ENCODE measurements at places on chromosomes 3 and 15.

DNA sequence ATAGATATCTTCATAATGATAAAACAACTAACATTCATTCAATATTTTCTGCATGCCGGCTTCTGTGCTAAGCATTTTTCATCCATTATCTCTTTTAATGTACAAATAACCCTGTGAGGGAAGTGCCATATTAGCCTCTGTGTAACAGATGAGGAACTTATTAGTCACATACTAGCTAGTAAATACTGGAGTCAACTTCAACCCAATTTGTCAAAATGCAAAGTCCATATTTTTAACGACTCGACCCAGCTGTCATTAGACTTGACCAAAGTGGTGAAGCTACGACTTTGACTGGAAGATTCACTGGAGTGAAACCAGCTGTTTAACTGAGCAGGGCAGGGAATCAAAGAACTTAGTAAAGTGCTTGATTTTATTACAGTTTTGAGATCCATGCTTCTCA lies 41.6 kb downstream of the PARP15 start:
- no peak for DNase-seq

DNA sequence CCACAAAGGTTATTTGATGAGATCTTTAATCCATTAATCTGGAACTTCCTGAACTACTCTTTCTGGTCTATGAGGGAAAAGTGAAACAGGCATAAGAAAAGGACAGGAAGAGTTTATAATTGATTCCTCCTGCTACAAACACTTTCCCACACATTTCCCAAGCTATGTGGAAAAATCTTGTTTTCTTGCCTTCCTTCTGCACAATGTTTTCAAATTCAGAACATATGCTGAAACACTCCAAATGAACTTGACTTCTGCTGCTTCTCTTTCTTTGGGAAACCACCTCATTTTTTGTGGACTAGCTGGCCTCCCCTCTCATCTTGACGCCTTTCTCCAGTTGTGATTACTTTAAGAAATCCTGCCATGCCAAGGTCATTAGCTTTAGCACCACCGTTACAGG lies 100.7 kb upstream of the PTPRG start:
- no peak for DNase-seq

- no peak for DNase-seq
These were observed 77.0 kb downstream of the LYSMD4 start for GRCh38 chr15:99656205-99656604.

DNA sequence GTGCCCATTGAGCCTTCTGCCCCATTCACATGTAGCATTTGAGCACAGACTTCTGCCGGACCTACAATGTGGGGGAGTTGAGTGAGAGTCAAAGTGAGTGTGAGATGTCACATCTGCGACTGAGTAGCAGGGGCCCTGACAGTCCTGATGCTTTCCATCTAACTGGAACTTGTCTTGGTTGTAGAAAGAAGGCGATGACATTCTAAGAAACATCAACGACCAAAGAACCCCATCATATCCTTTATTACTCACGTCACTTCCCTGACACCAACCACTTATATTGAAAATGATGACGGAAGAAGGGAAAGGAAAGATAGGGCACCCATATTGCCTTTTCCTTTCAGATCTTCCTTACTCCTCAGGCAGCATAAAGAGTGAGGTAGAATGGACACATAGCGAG lies 30.5 kb downstream of the SMAD3 start:
- no peak for DNase-seq

GRCh38 chr3:43043793-43044192 lies 62.1 kb downstream of the POMGNT2 start:
- DNase-seq = no peak

- DNase-seq = no peak
These were observed 128.3 kb downstream of the MAP2K5 start for GRCh38 chr15:67670647-67671305.

- DNase-seq = no peak
These were observed 15.9 kb downstream of the PSTPIP1 start for GRCh38 chr15:77010857-77011256.

GRCh38 chr3:47065681-47066080 lies 86.2 kb downstream of the NBEAL2 start:
- DNase-seq = no peak

DNA sequence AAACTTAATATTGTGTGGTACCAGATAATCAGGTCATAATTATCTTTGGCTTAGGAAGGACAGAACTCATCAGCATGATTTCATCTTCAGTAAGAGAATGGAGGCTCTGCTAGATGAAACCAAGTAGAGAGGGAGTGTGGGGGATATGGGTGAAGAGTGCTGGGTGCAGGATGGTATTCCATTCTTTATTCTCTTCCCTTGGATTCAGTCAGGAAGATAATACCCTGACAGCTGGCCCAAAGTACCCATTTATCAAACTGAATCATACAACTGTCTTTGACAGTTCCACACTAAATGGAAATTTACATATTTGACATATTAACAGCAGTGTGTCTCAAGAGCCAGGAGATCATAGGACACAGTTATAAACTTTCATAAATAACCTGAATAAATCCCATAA lies 44.7 kb downstream of the GOLIM4 start:
- DNase-seq = no peak

DNA sequence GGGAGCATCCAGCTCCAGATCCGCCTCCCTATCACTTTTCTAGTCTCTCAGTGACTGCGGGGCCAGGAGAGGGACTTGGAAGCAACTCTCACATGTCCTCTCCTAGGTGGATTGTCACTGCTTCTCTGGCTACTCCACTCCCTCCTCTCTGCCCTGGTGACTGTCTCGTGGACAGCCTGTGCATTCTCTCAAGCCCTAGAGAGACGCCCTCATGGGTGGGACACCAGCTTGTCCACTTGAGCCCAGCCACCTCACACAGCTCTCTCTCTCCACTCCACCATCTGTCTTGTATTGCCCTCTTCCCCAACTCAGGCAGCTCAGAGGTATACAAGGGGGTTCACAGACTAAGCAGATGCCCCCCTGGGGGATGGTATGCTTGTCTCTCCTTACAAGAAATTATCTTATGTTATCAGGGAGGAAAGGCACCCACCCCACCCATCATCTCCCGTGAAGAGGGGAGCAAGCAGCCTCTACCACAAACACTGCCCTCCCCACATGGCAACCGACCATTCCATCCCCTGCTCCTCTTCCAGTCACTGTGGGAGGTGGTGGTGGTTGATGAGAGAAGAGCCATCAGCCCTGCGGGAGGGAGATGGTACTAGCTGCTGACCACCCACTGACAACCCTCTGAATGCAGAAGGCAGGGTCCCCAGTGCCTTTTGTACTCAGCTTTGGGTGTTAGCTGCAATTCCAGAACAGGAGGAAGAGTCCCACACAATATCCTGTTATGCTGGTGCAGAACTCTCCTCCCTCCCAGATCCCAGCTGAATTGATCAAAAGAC lies 15.5 kb upstream of the LOXL1 start:
- no peak for DNase-seq

DNA sequence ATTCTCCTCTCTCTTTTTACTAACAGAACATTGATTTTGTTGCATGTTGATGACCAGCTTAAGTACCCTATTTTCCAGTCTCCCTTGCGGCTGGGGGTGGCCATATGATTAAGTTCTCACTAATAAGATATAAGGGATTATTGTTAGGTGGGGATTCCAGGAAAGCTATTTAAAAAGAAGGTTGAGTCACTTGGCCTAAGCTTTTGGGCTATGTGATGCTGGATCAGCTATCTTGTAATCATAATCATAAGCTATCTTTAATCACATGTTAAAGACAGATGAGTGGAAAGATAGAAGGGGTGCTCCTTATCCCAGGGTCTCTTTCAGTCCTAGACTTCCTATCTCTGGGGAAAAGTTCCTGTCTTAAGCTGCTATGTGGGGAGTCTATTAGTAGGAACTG lies 59.9 kb downstream of the CGNL1 start:
- DNase-seq = no peak

DNA sequence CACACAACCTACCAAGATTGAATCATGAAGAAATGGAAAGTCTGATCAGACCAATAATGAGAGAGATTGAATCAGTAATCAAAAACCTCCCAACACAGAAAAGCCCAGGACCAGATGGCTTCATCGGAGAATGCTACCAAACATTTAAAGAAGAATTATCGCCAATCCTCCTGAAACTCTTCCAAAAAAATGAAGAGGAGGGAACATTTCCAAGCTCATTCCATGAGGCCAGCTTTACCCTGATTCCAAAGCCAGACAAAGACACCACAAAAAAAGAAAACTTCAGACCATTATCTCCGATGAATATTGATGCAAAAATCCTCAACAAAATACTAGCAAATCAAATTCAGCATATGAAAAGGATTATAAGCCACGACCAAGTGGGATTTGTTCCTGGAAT lies 94.1 kb downstream of the SENP2 start:
- DNase-seq = no peak

DNA sequence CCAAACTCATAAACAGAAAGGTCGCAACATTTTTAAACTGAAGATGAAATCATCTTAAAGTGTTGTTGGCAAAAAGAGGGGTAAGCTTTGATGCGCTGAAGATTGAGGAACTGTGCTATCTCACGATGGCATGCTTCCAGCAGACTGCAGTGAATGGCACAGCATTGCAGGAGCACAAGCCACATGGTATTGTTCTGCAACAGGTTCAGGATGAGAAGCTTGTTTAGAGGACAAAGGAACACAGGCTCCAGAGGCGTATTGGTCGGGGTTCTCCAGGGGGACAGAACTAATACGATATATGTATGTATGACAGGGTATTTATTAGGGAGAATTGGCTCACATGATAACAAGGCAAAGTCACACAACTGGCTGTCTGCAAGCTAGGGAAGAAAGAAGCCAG lies 13.8 kb upstream of the PLD1 start:
- no peak for DNase-seq

- no peak for DNase-seq
These were observed 9.0 kb upstream of the CAMKV start for GRCh38 chr3:49878686-49879085.

DNA sequence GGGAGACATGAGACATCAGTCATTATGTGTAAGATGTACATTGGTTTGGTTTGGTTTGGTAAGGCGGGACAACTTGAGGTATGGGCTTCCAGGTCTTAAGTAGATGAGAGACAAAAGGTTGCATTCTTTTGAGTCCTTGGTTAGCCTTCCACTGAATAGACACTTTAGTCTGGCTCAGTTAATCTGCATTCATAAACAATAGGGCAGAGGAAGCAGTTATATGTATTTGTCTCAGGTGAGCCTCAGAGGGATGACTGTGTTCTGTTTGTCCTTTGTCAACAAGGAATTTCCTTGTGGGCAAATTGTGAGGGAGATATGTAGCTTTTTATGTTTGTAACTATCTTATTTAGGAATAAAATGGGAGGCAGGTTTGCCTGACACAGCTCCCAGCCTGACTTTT lies 50.4 kb downstream of the TCF12 start:
- peak; percentile 3 for DNase-seq

DNA sequence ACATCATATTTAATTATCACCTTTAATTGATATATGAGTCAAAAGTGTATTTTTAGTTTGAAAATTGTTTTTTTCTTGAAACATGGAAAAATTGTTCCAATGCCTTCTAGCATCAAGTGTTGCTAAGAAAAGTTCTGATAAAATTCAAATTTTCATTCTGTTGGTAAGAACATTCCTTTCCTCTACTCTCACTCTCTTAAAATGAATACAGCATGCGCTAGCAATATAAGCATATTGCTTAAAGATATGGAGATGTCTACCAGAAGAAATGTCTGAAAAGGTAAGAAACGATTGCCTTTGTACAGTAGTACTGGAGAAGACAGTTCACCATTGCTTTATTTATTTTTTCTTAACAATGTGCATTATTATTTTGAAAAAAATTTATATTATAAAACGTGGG lies 17.6 kb upstream of the ZBTB38 start:
- no peak for DNase-seq

DNA sequence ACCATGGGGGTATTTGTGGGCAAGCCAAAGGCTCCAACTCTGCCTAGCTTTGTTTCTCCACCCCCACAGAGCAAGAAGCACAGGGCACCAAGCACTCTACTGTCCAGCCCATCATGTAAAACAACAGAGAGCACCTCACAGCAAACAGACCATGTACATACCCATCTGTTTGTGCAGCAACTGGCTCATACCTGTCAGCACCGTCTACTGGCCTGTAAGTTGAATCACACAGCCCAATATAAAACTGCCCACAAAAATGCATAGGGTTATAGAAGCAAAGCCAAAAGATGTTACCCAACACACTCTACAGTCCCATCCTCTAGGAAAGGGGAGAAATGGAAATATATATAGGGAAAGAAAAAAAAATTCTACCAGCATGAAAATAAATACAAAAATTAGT lies 139.7 kb upstream of the CPNE4 start:
- DNase-seq = no peak

DNA sequence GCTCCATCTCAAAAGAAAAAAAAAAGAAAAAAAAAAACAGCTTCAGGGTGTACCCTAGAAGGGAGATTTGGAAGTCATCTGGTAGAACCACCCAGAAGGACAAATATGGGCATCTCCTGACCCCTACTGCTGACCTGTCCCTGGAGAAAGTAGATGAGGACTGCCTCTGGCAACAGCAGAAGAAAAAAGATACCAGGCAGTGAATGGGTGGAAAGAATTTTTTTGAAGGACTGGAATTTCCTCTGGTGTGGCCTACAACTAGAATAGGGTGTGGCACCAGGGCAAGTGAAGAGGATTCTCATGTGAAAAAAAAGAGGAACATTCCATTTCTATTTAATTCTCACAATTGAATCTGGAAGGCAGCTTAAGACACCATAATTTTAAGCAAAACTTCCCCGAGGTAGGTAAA lies 3.1 kb downstream of the ANXA2 start:
- no peak for DNase-seq

DNA sequence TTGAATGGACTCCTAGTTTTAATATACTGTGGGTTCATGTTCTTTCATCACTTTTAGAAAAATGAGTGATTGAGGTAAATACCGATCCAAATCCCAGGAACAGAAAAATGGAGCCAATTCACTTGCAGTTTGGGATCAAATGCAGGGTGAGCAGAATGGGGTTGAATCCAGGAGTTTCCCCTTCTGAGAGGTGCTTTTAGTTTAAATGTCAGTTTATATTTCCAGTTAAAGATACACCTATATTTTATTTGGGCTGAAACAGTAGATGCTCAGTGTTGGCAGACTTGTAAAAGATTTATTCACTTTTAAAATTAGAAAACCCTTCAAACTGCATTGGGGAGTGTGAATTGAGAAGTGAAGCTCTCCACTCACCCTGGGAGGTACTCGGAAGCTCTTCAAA lies 2.6 kb downstream of the TRIM71 start:
- no peak for DNase-seq

DNA sequence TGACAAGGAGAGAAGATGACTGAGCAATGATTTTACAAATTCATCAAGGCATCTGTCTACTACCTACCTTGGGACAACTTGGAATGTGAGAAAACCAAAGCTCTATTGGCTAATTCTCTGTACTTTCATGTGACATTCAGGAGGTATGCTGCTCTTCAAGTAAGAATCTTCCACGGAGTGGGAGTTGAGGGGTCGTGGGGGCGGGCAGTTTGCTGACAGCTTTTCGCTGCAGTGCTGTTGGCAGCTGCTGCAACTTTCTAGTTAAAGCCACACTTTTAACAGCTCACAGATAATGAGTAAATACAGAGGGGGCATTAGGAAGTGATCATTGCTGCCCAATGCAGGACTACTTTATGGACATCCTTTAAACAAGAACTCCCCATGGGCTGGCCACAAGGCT lies 22.3 kb downstream of the CLDN1 start:
- no peak for DNase-seq
